ENCODE measurements at places on chromosomes 6 and 20.

- H3K4me3 ChIP-seq, result no peak overlapping the region
- peaks cover 24% of the 10 kb centered on the region for H3K36me3 ChIP-seq
- H3K4me1 ChIP-seq, result peaks cover 6% of the 10 kb centered on the region
Measured at GRCh38 chr20:20677186-20677585, 35.3 kb downstream of the RALGAPA2 start.

DNA sequence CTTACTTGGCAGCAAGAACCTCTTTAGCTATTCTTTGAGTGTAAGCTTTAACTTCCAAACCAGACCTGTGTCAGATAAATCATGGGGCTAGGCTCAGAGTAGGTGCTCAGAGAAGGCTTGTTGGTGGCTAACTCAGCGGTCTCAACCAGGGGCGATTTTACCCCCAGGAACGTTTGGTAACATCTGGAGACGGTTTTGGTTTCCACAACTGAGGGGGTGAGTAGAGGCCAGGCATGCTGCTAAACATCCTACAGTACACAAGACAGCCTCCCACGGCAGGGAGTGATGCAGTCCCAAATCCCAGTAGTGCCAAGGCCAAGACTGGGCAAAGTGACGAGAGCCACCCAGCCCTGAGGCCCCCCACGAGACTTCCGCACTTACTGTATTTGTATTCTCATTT is 59.2 kb downstream of the RAB44 start:
- peak overlapping the region; percentile 75 for H3K4me3 ChIP-seq
- H3K36me3 ChIP-seq, result peaks cover 2% of the 10 kb centered on the region
- no peaks in the 10 kb centered on the region for H3K27me3 ChIP-seq
- H3K4me1 ChIP-seq, result peaks cover 76% of the 10 kb centered on the region
- peak overlapping the region; percentile 90 for H3K27ac ChIP-seq
- no peak for ATAC-seq

- no peak overlapping the region for H3K27ac ChIP-seq
- ATAC-seq, result no peak
- H3K4me3 ChIP-seq, result no peak overlapping the region
- no peaks in the 10 kb centered on the region for H3K4me1 ChIP-seq
- no peaks in the 10 kb centered on the region for H3K27me3 ChIP-seq
Measured at GRCh38 chr6:165204807-165205545, 104.4 kb downstream of the C6orf118 start.

- H3K27me3 ChIP-seq, result no peaks in the 10 kb centered on the region
- peaks cover 72% of the 10 kb centered on the region for H3K4me1 ChIP-seq
- ATAC-seq, result peak; percentile 84
- no peaks in the 10 kb centered on the region for H3K36me3 ChIP-seq
- peak overlapping the region; percentile 100 for H3K27ac ChIP-seq
- peak overlapping the region; percentile 85 for H3K4me3 ChIP-seq
Measured at GRCh38 chr6:14075095-14075503, 42.5 kb upstream of the CD83 start.

- H3K27me3 ChIP-seq, result no peaks in the 10 kb centered on the region
- H3K27ac ChIP-seq, result no peak overlapping the region
- no peak overlapping the region for H3K4me3 ChIP-seq
- no peaks in the 10 kb centered on the region for H3K36me3 ChIP-seq
Measured at GRCh38 chr6:25392372-25392771, 113.2 kb downstream of the CARMIL1 start.

GRCh38 chr6:45543298-45544235 is 165.8 kb upstream of the SUPT3H start:
- H3K4me1 ChIP-seq, result peaks cover 17% of the 10 kb centered on the region
- H3K4me3 ChIP-seq, result no peak overlapping the region
- H3K27ac ChIP-seq, result no peak overlapping the region
- no peaks in the 10 kb centered on the region for H3K27me3 ChIP-seq

- no peak for ATAC-seq
- peaks cover 7% of the 10 kb centered on the region for H3K27me3 ChIP-seq
- no peaks in the 10 kb centered on the region for H3K36me3 ChIP-seq
Measured at GRCh38 chr6:12735786-12736185, 19.2 kb downstream of the PHACTR1 start.

DNA sequence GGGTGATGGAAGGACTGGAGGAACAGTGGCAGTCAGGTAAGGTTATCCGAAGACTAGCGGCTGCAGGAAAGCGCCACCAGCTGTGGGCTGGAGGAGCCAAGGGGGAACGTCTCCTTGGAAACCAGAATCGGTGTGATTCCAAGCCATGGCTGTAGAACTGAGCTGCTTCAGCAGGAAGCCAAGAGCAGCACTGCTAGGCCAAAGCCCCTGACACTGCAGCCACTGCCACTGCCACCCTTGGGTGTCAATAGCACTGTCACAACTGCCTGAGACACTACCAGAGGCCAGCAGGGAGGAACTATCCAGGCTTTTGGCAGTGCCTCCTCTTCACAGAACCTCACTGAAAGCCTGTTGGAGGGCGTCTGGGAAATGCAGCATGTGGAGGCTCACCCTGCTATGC is 289.6 kb upstream of the SUPT3H start:
- no peak for ATAC-seq
- H3K27me3 ChIP-seq, result peaks cover 46% of the 10 kb centered on the region
- no peak overlapping the region for H3K4me3 ChIP-seq
- H3K4me1 ChIP-seq, result peaks cover 31% of the 10 kb centered on the region

GRCh38 chr6:2793534-2794151 is 28.4 kb downstream of the WRNIP1 start:
- ATAC-seq, result no peak
- H3K27ac ChIP-seq, result peak overlapping the region; percentile 66
- no peaks in the 10 kb centered on the region for H3K27me3 ChIP-seq
- peaks cover 53% of the 10 kb centered on the region for H3K4me1 ChIP-seq
- H3K4me3 ChIP-seq, result no peak overlapping the region

GRCh38 chr20:50120935-50121693 is 8.2 kb upstream of the UBE2V1 start:
- H3K4me3 ChIP-seq, result no peak overlapping the region
- ATAC-seq, result peak; percentile 76
- H3K27ac ChIP-seq, result no peak overlapping the region

- peak; percentile 3 for ATAC-seq
- peaks cover 2% of the 10 kb centered on the region for H3K36me3 ChIP-seq
- H3K27ac ChIP-seq, result peak overlapping the region; percentile 81
- no peaks in the 10 kb centered on the region for H3K27me3 ChIP-seq
- no peak overlapping the region for H3K4me3 ChIP-seq
Measured at GRCh38 chr6:24922170-24922569, 13.6 kb downstream of the RIPOR2 start.

GRCh38 chr6:25446830-25447569 is 167.8 kb downstream of the CARMIL1 start:
- H3K4me1 ChIP-seq, result peaks cover 20% of the 10 kb centered on the region
- H3K36me3 ChIP-seq, result peaks cover 16% of the 10 kb centered on the region
- peak; percentile 45 for ATAC-seq
- peak overlapping the region; percentile 27 for H3K27ac ChIP-seq
- no peaks in the 10 kb centered on the region for H3K27me3 ChIP-seq
- no peak overlapping the region for H3K4me3 ChIP-seq

GRCh38 chr6:35503534-35503933 is 6.7 kb upstream of the TEAD3 start:
- ATAC-seq, result no peak
- peaks cover 4% of the 10 kb centered on the region for H3K4me1 ChIP-seq
- H3K4me3 ChIP-seq, result no peak overlapping the region
- peaks cover 68% of the 10 kb centered on the region for H3K27me3 ChIP-seq

- no peaks in the 10 kb centered on the region for H3K4me1 ChIP-seq
- peaks cover 68% of the 10 kb centered on the region for H3K36me3 ChIP-seq
- no peak overlapping the region for H3K27ac ChIP-seq
Measured at GRCh38 chr20:25273541-25274358, 25.9 kb downstream of the PYGB start.

DNA sequence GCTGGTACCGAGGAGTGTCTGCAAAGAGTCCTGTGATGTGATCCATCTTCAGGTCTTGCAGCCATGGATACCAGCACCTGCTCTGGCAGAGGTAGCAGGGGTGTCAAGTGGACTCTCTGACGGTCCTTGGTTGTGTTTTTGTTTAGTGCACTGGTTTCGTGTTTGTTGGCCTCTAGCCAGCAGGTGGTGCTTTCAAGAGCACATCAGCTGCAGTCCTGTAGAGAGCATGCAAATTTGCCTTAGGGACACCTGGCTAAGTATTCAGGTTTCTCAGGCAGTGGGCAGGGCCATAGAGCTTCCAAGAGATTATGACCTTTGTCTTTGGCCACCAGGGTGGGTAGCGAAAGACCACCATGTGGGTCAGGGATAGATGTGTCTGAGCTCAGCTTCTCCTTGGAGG is 14.5 kb upstream of the RGS17 start:
- no peak overlapping the region for H3K27ac ChIP-seq
- no peaks in the 10 kb centered on the region for H3K27me3 ChIP-seq
- ATAC-seq, result no peak

DNA sequence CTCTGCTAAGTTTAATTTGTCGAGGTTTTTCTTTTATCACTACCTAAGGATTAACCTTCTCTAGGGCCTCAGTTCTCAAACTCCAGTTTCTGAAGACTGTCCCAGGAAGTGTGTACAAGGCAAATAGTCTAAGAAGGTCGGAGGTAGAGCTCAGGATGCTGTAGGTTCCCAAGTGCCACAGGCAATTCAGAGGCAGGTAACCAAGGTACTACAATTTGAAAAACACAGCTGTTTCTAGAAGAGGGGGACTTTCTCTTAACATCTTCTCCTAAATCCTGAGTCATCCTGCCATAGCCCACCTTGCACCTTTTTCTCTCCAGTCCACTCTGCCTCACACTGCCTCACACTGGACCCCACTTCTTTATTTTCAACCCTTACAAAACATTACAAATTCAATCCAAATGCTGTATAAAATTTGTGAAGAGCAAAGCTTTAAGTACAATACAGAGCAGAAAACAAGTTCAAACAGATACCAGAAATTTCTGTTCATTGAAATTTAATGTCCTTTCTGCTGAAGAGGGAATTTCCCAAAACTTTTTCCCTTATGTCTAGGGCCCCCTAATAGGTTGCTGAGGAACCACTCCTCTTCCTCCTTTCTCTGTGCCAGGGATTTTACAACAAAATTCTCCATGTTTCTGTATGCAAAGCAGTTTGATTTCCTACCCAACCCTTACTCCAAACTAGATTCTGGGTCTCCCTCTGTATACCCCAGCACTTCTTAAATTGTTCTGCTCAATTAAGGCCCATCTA is 43.0 kb downstream of the FRK start:
- H3K4me1 ChIP-seq, result peaks cover 51% of the 10 kb centered on the region
- no peak overlapping the region for H3K4me3 ChIP-seq
- no peaks in the 10 kb centered on the region for H3K27me3 ChIP-seq
- ATAC-seq, result no peak
- peak overlapping the region; percentile 77 for H3K27ac ChIP-seq
- peaks cover 6% of the 10 kb centered on the region for H3K36me3 ChIP-seq

GRCh38 chr20:1757072-1757471 is 99.5 kb upstream of the SIRPG start:
- no peak overlapping the region for H3K27ac ChIP-seq
- no peak overlapping the region for H3K4me3 ChIP-seq

DNA sequence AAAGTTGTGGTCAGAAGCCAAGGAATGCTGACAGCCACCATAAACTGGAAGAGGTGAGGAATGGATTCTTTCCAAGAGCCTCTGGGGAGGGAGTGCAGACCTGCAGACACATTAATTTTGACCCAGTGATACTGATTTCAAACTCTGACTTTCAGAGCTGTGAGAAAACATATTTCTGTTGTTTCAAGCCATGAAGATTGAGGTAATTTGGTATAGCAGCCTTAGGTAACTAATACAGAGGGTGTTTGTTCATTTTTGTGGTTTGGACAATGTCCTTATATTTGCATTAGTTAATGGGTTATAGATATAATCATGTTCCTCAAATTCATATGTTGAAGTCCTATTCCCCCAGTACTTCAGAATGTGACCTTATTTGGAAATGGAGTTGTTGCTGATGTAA is 85.4 kb upstream of the GTSF1L start:
- H3K4me3 ChIP-seq, result no peak overlapping the region
- no peaks in the 10 kb centered on the region for H3K4me1 ChIP-seq
- H3K27ac ChIP-seq, result no peak overlapping the region
- peaks cover 19% of the 10 kb centered on the region for H3K27me3 ChIP-seq
- ATAC-seq, result no peak
- H3K36me3 ChIP-seq, result peaks cover 9% of the 10 kb centered on the region

GRCh38 chr6:15305909-15306308 is 60.0 kb downstream of the JARID2 start:
- peak overlapping the region; percentile 56 for H3K27ac ChIP-seq
- H3K4me3 ChIP-seq, result peak overlapping the region; percentile 36
- H3K27me3 ChIP-seq, result no peaks in the 10 kb centered on the region
- H3K36me3 ChIP-seq, result no peaks in the 10 kb centered on the region
- H3K4me1 ChIP-seq, result peaks cover 78% of the 10 kb centered on the region

GRCh38 chr6:999552-999951 is 306.6 kb upstream of the EXOC2 start:
- H3K27me3 ChIP-seq, result peaks cover 58% of the 10 kb centered on the region
- H3K27ac ChIP-seq, result no peak overlapping the region
- H3K4me3 ChIP-seq, result no peak overlapping the region

DNA sequence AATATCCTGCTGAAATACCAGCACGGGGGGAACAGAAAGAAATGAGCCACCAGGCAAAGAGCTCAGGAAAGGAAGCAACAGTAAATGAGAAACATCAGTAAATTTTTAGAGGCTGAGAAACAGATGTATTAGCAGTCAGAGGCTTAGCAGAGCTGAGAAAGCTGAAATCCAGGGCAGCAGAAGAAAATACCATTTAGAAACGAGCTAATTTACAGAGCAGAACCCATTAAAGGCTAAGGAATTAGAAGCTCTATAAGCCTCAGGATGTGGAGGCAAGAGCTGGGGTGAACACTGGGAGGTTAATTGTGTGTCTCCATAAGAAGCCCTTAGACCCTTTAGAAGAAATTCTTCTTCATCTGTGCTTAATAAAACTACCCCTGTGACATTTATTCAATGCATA is 178.6 kb upstream of the RGS17 start:
- no peaks in the 10 kb centered on the region for H3K4me1 ChIP-seq
- H3K27me3 ChIP-seq, result no peaks in the 10 kb centered on the region
- no peak for ATAC-seq
- no peak overlapping the region for H3K4me3 ChIP-seq
- no peaks in the 10 kb centered on the region for H3K36me3 ChIP-seq
- H3K27ac ChIP-seq, result no peak overlapping the region

- H3K36me3 ChIP-seq, result peaks cover 13% of the 10 kb centered on the region
- no peaks in the 10 kb centered on the region for H3K27me3 ChIP-seq
Measured at GRCh38 chr6:53529324-53530036, 15.4 kb downstream of the GCLC start.

- no peaks in the 10 kb centered on the region for H3K27me3 ChIP-seq
- H3K36me3 ChIP-seq, result no peaks in the 10 kb centered on the region
- ATAC-seq, result no peak
- no peak overlapping the region for H3K4me3 ChIP-seq
Measured at GRCh38 chr6:82084324-82084920, 163.1 kb downstream of the IBTK start.

GRCh38 chr6:28980852-28981430 is 24.2 kb downstream of the ZNF311 start:
- H3K27ac ChIP-seq, result peak overlapping the region; percentile 82
- no peaks in the 10 kb centered on the region for H3K36me3 ChIP-seq
- H3K27me3 ChIP-seq, result peaks cover 49% of the 10 kb centered on the region
- ATAC-seq, result peak; percentile 52
- peaks cover 63% of the 10 kb centered on the region for H3K4me1 ChIP-seq

GRCh38 chr20:62792940-62793756 is 3.1 kb upstream of the MRGBP start:
- ATAC-seq, result no peak
- peaks cover 6% of the 10 kb centered on the region for H3K36me3 ChIP-seq
- no peaks in the 10 kb centered on the region for H3K27me3 ChIP-seq
- peak overlapping the region; percentile 38 for H3K4me3 ChIP-seq

Measured in stimulated activated memory B cell treated with anti-CD40 and anti-IgM and Interleukin-4, amounts not matched to agents 10 μg/mL and 1 μg/mL and 100 μg/mL, for 72 hours (primary cell).